Stimulated activated CD8-positive, alpha-beta memory T cell treated with anti-CD3 and anti-CD28 coated beads, Interleukin-2, amount 100 ng/mL, for 1 hour (primary cell): ENCODE measurements at places on chromosomes 4 and X.

- DNase-seq: no peak
These were observed 160.5 kb upstream of the TAPT1 start for GRCh38 chr4:16386711-16387320.

DNA sequence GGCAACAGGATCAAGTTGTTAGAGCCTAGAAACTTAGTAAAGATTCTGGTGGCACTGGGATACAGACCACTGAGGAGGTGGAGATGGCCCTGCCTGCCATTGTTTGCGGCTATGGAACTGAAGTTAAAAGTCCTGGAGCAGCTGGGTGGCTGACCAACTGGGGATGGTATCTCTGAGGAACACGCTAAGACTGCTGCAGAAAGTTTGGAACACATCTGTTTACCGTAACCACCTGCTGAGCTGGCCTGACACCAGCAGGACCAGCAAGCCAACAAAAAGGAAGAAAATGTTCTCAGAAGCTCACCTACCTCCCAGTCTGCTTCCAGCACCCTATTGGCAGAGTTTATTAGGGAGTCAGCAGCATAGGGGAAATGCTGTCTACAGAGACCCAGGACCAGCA is 17.4 kb upstream of the PACRGL start:
- no peak for DNase-seq

- no peak for DNase-seq
These were observed 43.6 kb downstream of the DRD5 start for GRCh38 chr4:9825049-9825448.

DNA sequence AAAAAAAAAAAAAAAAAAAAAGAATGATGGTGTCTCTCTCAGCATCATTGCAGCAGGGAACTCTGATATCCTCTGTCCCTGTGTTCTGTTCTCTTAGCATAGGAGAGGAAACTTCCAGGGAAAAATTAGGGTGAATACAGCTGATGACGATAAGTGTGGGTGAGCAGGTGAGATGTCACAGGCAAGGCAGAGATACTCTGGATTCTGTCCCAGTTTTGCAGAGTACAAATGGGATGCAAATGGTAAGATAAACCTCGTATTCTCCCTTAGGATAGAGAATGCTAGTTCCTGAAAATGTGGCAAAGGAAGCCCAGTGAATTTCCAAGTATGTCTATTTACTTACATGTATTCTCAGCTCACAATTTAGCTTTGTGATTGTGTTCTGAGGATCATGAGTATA is 671.6 kb upstream of the BOD1L1 start:
- no peak for DNase-seq

GRCh38 chr4:105145156-105145902 is 1.3 kb upstream of the TET2 start:
- DNase-seq: no peak

- DNase-seq: no peak
These were observed 585.6 kb downstream of the IL1RAPL1 start for GRCh38 chrX:29172880-29173279.

- no peak for DNase-seq
These were observed 32.0 kb upstream of the RPS3A start for GRCh38 chr4:151067316-151067970.

GRCh38 chr4:125520258-125520990 is 205.7 kb downstream of the FAT4 start:
- no peak for DNase-seq

GRCh38 chr4:29310252-29310651 is 1409.9 kb upstream of the PCDH7 start:
- DNase-seq: no peak

GRCh38 chrX:72060921-72061490 is 70.7 kb downstream of the RTL5 start:
- no peak for DNase-seq

DNA sequence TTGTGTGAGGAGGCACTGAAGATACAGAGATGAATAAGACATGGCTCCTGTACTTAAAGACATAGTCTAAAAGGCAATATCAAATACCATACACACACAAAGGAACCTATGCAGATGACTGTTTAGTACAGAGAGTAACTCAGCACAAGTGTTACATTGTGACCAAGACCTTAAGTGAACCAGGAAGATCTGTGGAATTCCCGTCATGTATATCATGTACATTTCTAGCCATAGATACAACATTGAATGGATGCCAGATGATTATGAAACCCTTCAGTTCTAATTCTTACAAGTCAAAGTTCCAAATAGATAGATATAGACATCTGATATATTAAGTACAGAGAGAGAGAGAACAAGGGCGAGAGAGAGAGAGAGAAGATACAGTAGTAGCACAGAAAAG is 73.2 kb downstream of the PAK3 start:
- DNase-seq: no peak

DNA sequence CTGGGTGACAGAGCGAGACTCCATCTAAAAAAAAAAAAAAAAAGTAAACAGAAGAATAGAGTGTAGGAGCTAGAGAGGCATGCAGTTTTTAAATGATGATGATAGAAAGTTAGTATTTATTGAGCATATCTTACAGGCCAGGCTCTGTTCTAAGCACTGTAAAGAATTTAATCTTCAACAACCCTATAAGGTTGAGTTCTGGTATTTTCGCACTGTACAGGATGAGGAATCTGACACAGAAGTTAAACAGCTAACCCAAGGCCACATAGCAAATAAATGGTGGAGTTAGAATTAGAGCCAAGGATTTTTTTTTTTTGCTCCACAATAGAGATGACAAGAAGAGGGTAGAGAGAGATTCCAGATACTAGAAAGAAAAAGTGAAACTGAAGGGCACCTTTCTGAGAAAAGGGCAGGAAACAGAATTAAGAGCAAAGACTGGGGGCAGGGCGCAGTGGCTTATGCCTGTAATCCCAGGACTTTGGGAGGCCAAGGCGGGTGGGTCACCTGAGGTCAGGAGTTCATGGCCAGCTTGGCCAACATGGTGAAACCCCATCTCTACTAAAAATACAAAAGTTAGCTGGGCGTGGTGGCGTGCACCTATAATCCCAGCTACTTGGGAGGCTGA is 56.1 kb downstream of the KLHL5 start:
- DNase-seq: no peak

DNA sequence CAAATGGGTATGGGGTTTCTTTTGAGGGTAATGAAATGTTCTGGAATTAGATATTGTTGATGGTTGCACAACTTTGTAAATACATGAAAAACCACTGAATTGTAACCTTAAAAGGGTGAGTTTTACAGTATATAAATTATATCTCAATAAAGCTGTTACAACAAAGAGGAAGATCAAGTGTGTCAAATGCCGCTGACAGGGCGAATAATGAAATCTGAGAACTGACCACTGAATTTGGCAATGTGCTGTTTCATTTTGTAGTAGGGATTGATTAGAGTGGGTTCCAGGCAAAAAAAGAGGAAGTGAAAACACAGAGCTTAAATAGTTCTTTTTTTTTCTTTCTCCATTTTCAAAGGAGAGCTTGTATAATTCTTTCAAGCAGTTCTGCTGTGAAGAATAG is 161.1 kb upstream of the NAP1L5 start:
- no peak for DNase-seq

DNA sequence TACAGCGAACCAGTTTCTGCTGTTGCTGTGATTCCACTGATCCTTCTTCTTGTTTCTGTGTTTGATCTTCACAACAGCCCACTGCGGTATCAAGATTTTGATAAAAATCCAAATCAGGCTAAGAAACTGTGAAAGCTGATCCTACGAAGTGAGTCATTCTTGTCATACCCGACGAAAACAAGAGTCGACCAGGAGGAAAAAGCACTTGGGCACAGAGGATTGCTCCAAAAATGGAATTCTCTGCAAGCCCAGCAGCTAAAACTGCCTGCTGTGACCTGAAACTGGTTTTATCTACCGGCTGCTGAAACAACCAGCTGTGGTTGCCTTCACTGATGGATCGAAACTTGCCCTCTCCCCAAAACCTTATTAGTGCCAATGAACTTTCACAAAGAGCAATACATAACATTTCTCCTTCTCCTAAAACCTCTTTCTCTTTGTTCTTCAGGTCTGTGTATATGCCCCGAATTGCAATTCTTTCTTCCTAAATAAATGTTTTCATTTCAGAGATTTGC is 607.0 kb upstream of the PRKX start:
- DNase-seq: no peak

GRCh38 chr4:130071746-130072145 is 975.8 kb downstream of the C4orf33 start:
- no peak for DNase-seq

GRCh38 chr4:3676196-3676595 is 90.0 kb upstream of the ADRA2C start:
- no peak for DNase-seq

- no peak for DNase-seq
These were observed 118.5 kb upstream of the FAM9C start for GRCh38 chrX:13162772-13163410.

DNA sequence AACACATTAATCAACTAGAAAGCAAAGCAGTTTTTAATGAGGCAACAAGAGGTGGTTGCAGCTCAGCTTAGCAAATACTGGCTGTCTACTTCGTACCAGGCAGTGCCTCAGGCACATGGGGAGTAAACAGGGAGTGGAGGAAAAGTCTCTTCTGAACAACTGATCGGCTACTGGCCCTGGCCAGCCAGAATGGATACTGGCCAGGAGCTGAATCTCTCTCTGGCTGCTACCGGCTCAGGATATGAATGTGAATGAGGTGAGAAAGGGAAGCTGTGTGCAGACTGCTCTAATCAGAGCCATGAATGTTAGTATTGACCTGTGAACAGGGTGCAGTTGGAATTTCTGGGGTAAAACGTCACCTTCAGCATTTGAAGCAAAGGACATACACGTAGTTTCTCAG is 77.3 kb downstream of the STK32B start:
- no peak for DNase-seq

GRCh38 chrX:43166874-43167273 is 388.9 kb upstream of the PPP1R2C start:
- DNase-seq: no peak

GRCh38 chr4:1371176-1372165 is 24.5 kb downstream of the UVSSA start:
- no peak for DNase-seq

DNA sequence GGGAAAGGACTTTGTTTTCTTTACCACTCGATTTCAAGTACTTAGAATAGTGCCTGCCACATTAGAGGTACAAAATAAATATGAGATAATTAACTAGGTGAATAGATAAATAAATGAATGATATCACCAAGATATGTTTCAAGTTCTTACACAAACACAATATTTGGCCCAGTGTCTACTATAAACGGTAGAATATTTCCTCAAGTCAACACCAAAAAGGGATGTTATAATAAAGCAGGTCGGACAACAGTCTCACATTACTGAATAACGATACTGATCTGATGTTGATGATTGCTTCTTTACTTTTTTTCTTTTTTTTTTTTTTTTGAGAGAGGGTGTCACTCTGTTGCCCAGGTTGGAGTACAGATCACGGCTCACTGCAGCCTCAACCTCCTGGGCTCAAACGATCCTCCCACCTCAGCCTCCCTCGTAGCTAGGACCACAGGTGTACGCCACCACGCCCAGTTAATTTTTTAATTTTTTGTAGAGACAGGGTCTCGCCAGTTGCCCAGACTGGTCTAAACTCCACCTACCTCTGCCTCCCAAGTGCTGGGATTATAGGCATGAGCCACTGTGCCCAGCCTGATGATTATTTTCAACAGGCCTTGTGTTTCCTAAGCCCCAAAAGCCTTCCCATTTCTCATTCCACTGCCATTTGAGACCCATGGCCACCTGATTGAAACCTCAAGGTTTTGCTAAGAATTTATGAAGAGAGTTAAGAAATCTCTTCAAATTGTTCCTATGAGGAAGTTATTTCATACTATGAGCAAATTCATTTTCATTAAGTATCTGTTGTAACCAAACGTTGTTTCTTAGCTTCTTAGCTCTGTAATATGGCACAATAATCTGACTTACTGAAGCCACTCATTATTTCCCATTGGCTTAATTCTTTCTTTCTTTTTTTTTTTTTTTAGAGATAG is 2.3 kb downstream of the MANBA start:
- no peak for DNase-seq

DNA sequence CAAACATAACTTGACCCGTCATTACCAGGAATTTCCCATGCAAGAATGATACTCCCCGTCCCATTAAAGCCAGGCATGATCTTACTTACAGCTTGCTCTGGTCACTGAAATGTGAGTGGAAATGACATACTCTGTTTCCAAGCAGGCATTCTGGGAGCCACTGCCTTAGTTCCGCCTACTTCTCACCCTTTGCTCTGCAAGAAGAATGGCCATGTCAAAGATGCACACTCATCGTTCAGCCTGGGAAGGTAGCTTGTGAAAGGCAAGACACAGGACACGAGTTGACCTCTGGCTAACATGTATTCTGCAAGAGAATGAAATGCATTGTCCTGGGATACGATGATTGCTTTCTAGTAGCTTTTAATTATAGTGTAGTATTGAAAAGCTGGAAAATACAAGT is 1144.4 kb downstream of the NLGN4X start:
- DNase-seq: no peak

- no peak for DNase-seq
These were observed 27.0 kb upstream of the TMEM131L start for GRCh38 chr4:153438916-153439756.

DNA sequence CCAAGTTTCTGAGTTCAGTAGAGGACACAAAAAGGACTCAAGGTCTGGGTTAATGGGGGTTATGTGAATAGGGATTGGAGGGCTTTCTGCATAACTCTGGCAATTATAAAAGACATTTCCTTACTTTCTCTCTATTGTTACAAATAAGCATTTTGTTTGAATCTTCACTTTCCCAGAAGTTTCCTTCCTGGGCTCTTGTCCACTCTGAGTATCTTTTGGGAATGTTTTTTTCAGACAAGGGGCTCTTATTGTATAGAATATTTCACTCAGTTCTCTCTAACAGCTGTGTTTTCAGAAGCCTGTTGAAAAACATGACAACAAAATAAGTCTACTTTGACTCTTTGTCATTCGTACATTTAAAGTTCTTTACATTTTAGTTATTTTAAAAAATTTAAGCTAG is 57.6 kb upstream of the MAP9 start:
- DNase-seq: no peak

GRCh38 chr4:157121401-157121800 is 45.5 kb downstream of the GLRB start:
- DNase-seq: no peak

GRCh38 chrX:96447161-96447560 is 237.5 kb upstream of the DIAPH2 start:
- no peak for DNase-seq

DNA sequence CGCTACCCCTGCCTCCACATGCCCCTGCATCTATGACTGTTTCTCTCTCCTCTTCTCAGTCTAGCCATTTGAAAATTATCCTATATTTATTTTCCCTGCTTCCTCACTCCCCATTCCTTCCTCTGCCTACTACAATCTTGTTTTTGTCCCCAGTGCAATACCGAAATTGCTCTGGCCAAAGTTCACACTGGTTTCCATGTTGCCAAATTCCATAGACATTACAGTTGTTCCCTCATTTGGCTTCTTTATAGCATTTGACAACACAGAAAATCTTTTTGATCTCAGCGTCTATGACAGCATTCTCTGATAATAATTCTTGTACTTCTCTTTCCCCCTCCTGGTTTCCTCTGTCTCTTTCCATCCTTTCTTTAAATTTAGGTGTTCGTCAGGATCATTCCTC is 99.4 kb downstream of the GPR82 start:
- no peak for DNase-seq

GRCh38 chrX:112120721-112121120 is 38.1 kb upstream of the TRPC5 start:
- no peak for DNase-seq

- no peak for DNase-seq
These were observed 30.2 kb downstream of the RBBP7 start for GRCh38 chrX:16839852-16840460.
